ENCODE measurements at places on chromosomes 5 and 9.
A peak's percentile ranks its signal among the peaks of the same experiment; 100 is the strongest.

- DNase-seq = no peak
Measured at GRCh38 chr5:160197341-160198144, 31.8 kb upstream of the FABP6 start.

DNA sequence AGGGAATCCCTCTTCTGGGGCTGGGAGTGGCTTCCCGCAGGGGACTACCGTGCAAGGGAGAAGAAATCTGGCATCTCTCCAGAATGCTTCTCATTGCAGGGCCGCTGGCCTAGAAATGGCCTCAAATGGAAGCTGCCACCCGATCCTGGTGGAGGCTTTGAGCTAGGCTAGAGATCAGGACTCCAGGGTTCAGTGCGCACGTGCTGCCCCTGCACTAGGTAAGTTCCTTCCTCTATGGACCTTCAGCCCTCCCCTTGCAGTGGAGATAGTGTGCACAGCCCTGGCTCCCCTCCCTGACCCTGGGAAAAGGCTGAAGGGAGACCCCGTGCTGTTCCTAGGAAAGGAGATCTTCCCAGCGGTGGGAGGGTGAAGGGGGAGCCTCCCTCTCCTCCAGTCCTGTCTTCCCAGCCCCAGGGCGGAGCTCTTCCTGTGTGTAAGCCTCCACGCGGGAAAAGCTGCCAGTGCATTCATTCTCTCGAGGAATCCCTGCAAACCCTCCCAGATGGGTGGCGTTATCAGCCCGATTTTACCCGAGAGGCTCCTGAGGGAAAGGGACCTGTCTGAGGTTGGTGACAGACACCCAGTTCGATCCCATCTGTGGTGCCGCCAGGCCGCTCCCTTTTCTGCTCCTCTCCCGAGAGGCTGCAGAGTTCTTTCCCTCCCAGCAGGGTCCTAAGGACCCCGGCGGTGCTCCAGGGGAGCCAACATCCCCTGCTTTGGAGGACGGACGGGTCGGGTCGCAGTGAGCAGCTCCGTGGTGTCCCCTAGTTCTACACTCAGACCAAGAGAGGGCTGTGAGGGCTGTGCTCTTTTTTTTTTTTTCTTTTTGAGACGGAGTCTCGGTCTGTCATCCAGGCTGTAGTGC, 1.4 kb upstream of the CERCAM start:
- DNase-seq = no peak

DNA sequence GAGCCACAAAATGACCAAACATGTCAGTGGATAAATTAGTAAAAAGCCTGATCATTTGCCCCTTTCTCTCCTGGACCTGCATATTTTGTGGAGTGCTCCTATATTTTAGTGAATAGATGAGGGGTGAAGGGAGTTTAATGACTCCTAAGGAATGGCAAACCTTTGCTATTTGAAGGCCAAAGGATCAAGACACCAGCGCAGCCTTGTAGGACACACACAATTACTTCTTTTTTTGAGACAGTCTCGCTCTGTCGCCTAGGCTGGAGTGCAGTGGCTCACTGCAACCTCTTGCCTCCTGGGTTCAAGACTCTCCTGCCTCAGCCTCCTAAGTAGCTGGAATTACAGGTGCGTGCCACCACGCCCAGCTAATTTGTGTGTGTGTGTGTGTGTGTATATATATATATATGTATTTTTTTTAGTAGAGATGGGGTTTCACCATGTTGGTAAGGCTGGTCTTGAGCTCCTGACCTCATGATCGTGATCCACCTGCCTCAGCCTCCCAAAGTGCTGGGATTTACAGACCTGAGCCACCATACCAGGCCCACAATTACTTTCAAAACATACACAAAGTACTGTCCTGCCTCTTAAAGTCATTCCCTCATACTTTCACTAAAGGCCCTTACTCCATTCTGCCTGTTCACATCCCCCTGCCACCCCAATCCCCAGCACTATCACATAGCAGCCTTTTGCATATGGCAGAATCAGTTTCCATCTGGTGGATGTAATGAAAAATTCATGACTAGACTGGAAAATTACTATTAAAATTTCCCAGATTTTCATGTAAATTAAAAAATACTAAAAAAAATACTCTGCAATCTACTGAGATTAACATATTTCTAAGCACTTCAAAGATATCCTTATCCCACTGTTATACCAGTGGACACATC, 60.4 kb downstream of the CSNK1A1 start:
- DNase-seq = no peak

DNA sequence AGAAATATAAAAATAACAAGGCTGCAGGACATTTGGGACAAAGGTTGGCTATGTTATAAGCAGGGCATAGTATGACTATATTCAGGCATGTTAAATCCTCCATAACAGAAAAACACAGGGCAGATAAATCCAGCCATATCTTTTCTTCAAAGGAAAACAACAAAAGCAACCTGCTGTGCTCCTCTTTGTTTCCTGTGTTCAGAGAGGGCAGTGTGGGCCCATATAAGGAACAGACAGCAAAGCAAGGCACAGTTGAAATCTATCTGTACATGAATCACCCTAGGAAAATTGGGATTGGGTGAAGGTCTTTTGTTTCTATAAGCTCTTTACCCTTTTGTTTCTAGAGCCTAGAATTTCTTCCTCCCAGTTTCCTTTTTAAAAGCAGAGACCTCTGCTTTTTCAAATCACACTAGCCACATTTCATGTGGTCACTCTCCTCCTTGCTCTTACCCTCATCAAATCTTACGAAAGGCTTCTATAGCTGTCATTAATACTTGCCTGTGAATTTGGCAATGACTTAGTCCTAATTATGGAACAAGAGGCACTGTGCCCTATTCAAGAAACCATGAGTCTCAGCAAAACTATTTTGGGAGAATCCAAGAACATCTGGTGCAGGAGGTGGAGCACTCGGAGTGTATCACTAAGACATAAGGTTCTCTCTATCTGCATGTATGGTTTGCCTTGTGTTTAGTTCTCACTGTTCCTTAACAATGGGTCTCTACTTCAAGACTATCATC, 1.8 kb downstream of the GZMA start:
- no peak for DNase-seq

GRCh38 chr5:116504593-116505166, 69.9 kb downstream of the SEMA6A start:
- DNase-seq = no peak

DNA sequence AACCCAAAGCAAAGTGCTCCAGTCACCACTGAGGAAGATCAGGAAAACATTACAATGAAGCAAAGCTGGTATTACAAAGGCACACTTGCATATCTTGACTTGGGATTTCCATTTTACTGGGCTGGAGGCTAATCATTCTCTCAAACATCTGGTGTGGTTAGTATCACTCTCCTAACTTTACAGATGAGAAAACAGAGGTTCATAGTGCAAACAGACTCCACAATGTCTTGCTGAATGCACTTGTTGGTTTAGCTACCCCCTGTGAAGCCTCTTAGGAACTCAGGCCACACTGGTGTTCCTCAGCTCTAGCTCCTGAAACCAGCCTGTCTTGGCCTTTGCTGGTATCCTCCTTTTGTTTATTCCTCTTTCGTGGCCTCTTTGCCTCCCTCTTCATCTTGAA, 29.5 kb upstream of the SMAD5 start:
- no peak for DNase-seq

DNA sequence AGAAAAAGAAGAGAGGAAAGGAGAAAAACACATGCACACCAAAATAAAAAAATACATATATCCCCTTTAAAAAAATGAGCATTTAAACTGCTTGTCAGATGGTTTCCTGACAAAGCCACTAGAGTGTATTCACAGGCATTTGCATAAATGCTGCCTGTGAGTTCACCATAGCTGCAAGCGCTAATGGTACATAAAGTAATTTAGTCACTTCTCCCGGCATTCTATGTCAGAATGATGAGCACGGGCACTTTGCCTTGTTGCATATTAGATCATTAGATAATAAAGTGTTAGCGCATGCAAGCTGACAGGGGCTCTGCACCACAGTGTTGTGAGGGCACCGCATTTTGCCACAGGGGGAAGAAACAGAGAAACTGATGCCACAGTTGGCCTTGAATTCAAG, 280.6 kb downstream of the EBF1 start:
- no peak for DNase-seq

DNA sequence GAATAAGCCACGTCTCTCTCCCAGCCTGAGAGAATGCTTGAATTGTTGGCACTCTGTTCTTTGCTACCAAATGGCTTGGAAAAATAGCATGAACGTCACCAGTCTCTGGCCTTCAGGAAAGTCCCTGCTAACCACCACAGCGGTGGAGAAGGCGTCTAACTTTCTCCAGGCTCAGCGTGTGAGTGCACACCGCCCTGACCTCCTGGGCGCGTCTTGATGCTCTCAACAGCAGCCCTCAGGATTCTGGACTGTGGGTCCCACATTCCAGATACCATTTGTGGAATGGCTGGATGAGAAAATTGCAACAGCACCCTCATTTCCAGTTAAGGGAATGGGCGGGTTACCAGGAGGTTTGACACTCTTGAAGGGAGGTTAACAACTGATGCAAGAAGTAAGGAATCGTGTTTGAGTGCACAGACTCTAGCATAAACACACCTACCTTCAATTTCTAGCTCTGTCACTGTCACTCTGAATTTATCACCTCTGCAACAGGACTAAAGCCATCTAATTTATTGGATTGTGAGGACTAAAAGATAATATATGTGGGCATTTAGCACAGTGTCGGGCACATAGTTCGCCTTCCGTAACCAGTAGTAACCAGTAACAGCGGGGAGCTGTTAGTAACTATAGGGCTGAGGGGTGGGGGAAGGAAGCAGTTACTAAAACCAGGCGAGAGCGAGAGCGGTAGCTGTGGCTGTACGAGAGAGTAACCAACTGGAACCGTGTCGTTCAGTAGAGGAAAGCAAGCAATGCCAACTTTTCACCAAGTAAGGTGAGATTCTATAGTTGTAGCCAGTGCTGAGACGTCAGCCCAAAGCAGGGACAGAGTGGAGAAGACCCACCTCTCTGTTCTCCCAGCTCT, 807 bp upstream of the PLGRKT start:
- DNase-seq = peak; percentile 74

DNA sequence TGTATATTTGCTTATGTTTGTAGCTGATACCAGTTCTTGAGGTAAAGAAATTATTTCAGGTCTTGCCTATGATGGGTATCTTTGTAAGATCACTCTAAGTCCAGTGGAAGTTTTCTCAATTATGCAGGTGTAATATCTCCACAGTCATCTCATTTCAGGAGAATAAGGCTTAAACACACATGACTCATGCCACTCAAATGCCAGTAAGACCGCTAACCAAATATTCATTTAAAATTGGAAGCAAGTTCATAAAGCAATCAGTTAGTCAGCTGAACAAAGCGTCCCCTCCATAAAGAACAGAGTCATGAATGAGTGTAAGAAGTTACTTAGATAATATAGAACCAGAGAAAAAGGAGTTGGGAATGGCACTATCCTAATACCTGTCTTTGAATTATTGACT, 248.7 kb downstream of the LURAP1L start:
- no peak for DNase-seq

GRCh38 chr5:30446456-30446855, 747.0 kb upstream of the CDH6 start:
- DNase-seq = no peak

- no peak for DNase-seq
Measured at GRCh38 chr5:81003811-81004386, 43.7 kb downstream of the RASGRF2 start.

GRCh38 chr5:158876263-158876942, 223.3 kb downstream of the EBF1 start:
- no peak for DNase-seq

- DNase-seq = no peak
Measured at GRCh38 chr5:169384661-169385060, 83.7 kb upstream of the SLIT3 start.

DNA sequence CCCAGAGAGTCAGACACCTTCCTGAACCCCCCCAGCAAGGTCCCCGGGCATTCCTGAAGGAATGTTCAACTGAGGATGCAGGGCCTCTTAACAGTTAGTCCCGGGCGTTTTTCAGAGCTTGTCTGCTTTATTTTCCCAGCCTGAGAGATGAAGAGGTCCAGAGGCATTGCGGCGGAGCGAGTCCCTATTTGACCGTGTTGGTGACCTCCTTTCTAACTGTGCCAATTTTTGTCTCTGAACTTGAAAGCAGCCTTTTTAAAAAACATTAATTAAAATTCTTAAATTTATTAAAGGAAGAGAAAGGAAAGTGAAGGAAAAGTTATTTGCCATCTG, 433 bp upstream of the PTAR1 start:
- DNase-seq = no peak

DNA sequence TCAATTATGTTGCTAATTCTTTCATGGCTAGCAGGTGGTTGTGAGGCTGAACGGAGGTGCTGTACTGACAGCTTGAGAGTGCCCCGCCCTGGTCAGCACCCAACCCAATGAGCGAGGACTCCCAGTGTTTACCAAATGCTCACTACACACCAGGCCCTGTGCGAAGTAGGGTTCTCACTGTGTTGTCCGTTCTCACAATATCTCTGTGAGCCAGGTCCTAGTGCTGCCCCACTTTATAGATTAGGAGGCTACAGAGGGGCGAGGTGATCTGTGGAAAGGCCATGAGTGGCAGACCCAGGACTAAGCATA, 28.2 kb downstream of the COL15A1 start:
- DNase-seq = no peak

DNA sequence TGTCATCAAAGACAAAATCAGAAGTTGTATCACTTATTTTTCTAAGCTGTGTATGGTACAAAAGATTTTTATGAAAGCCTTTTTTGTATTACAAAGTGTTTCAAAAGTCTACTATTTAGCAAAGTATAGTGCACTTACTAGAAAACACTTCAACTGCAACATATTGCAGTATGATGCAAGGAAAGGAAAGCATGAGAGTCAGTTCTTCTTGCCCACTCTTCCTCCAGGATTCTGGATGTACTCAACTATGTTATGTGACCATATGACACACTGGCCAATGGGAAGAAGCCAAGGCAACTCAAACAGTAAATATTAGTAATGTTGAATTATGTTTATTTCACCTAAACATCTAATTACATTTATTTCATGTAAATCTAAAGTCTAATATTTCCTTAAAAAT, 49.5 kb upstream of the TYRP1 start:
- DNase-seq = no peak

DNA sequence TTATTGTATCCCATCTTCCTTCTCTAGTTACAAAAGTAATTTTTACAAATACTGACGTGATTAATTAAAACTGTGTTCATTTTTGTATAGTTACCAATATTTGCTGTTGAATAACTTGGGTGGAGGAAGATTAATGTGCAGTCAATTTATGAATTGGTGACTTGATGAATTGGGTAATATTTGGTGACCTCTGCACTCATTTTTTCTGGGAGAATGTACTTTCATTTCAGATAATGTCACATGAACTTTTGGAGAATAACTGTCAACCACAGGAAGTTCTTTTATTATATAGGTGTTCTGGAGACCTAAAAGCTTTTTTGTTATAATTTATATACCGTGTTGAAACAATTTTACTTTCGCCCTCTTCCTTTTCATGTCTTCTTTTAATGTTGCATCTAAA, 26.4 kb upstream of the FKTN start:
- DNase-seq = no peak

GRCh38 chr9:134301387-134302129, 24.7 kb upstream of the RXRA start:
- DNase-seq = peak; percentile 69

Data from activated CD4-positive, alpha-beta T cell treated with anti-CD3 and anti-CD28 coated beads, Interleukin-2, amount 50 U/mL, for 48 hours (primary cell).